OCI-M1 (cell line): ENCODE measurements at places on chromosomes 7 and 10.

DNA sequence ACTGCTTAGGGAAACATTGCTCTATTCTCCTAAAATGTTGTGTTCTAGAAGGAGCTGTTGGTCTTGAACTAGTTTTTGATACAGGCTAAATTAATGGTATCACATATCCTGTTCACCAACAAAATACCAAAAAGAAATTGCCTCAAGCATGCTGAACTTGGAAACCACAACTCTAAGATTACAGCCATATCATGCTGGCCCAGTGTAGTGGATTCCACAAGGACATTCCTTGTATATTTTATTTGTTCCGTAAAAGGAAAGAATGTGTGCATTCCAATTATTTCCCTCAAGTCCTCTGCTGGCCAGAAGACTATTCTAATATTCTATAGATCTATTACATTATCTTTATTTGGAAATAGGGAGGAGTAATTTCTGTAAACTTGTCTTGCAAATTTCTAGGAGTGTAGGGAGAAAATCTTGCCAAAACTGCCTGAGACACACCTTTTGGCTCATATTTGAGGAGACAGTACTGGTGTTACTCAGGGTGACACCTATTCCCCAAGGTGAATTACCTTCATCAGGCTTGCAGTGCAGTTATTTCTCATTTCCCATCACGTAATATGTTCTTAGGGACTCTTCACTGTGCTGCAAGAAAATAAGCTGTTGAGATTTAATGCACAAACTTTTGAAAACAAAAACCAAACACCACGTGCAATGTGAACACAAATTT, 1.9 kb upstream of the NEBL start:
- DNase-seq = no peak

GRCh38 chr7:105429746-105430612, 41.3 kb upstream of the SRPK2 start:
- peak; percentile 62 for DNase-seq

DNA sequence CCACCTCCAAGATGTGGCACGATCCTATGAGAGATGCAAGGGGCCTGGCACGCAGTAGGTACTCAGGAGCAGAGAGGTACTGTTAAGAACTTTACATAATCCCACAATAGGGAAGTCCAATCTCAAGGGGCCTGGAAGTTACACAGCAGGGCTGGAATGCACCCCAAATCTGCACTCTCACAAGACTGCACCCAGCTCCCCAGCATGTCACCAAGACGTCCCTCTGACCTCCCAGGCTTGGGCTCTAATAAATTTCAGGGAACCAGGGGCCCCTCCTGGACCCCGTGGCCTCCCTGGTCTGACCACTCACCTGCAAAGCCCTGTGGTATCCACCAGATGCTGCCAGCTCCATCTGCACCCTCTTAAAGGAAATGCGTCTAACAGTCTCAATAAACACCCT, 94.9 kb downstream of the OAT start:
- DNase-seq = no peak

DNA sequence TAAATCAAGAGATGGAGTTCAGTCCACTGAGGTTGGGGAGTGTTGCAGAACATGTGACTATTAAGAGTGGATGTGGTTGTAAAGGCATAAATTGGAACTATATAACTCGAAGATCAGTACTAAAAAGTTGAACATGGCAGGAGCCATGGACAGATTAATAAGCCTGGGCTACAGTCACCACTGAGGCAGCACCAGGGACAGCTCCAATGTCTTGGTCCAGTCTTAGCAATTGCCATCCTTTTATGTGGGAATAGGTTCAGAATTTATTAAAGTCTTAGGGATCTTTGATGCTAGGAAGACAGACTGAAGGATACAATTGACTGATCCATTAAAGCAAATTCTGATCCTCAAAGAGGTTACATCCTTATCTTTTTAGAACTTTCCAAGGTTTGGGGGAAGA, 156.6 kb downstream of the ADRA2A start:
- DNase-seq = peak; percentile 9

DNA sequence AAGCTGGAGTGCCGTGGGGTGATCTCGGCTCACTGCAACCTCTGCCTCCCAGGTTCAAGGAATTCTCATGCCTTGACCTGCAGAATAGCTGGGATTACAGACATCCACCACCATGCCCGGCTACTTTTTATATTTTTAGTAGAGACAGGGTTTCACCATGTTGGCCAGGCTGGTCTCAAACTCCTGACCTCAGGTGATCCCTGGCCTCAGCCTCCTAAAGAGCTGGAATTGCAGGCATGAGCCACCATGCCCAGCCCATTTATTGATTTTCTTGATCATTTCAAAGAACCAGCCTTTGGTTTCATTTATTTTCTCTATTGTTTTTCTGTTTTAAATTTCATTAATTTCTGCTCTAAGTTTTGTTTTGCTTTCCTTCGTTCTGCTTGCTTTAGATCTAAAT, 50.3 kb downstream of the GUSB start:
- DNase-seq = no peak
